ENCODE measurements at places on chromosomes 6 and 20. TPM values are rescaled to one million over a fixed set of nuclear protein-coding genes. Genes with fewer than 3 reads are reported as not detected.

The RIPOR2 gene
- 9.4 TPM for total RNA-seq

The SLC17A9 gene
- total RNA-seq = 21.4 TPM

DNA sequence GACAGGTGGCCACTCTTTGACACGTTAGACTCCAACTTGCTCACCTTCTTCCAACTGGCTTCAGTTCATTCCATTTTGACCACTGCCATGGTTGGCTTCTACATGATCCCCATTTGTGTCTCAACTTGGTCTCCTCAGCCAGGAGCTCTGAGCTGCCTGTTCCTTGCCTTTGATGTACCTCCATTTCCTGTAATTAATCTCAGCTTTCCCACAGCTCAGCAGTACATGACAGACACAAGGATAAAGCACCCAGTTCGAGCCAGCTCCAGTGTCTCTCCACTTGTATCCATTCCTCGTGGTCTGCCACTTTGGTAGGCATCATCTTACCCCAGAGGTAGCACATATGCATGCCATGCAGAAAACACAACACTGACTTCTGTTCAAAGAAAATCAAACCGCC is 161.0 kb downstream of the TSHZ2 start:
- H3K4me3 ChIP-seq = no peak overlapping the region
- H3K27ac ChIP-seq = no peak overlapping the region
- H3K4me1 ChIP-seq = peaks cover 3% of the 10 kb centered on the region
- H3K27me3 ChIP-seq = no peaks in the 10 kb centered on the region
- H3K36me3 ChIP-seq = no peaks in the 10 kb centered on the region

DNA sequence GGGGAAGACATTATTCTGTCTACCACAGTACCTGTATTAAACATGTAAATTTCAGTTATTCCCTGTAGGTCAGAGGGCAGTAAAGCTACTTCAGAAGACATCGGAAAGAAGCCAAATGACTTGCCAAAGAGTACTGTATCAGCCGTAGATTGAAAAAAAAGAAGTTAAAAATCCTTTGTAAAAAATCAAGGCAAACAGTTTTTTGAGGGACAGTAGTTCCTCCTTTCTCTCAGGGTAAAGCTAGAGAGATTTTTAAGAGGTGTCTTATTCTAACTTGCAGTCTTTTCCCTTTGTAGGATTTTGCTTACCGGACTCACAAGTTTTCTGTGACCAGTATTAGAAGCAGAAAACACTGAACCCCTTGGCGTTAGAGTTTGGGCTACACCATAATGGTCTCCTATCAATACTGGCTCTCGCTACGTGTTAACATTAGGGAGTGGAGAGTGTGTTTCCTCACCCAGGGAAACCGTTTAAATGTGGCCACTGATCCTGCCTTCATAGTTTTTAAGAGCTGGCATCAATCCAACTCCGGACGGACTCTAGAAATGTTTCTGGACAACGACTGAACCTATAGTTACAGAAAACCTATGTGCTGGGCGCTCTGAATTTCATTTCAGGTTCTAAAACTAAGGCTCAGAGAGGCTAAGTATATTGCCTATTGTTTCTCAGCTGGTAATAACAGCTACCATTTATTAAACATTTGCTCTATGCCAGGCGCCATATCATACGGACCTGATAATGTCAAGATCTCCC is 1.3 kb upstream of the ASXL1 start:
- peak overlapping the region; percentile 96 for H3K4me3 ChIP-seq
- peaks cover 52% of the 10 kb centered on the region for H3K4me1 ChIP-seq
- peaks cover 37% of the 10 kb centered on the region for H3K36me3 ChIP-seq

The RAMACL gene
- 0.32 TPM for total RNA-seq
